Stimulated activated CD4-positive, alpha-beta T cell treated with anti-CD3 and anti-CD28 coated beads, Interleukin-4, amount 100 ng/mL, for 48 hours (primary cell): ENCODE measurements at places on chromosomes 16 and 17.
A peak's percentile ranks its signal among the peaks of the same experiment; 100 is the strongest.

GRCh38 chr17:69388822-69389442 is 25.6 kb upstream of the MAP2K6 start:
- DNase-seq: no peak

GRCh38 chr17:15261802-15262290 is 3.3 kb downstream of the PMP22 start:
- no peak for DNase-seq

GRCh38 chr17:72308744-72309385 is 188.0 kb downstream of the SOX9 start:
- DNase-seq: no peak

- no peak for DNase-seq
These were observed 1.0 kb downstream of the ITGA3 start for GRCh38 chr17:50056961-50057330.

- DNase-seq: peak; percentile 79
These were observed 49.0 kb downstream of the BCL7C start for GRCh38 chr16:30844671-30845449.

DNA sequence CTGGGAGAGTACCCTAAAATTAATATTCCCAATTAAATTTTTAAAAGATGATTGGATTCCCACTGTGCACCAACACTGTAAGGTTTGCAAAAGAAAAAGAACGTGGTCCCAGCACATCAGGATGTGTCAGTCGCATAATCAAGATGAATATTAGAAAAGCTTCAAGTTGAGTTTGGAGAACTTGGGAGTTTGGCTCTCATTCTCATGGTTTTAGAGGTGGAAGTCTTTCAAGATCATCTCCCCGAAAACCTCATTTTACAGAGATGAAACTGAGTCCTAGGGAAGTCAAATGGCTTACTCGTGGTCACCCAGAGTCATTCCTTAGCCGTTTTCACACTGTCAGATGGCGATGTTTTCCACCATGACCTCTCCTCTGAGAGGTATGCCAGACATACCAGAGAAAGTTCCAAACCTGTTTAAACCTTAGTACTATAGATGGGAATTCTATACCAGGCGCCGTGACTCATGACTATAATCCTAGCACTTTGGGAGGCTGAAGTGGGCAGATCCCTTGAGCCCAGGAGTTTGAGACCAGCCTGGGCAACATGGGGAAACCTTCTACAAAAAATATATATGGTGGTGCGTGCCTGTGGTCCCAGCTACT is 1.2 kb downstream of the SEC14L1 start:
- DNase-seq: no peak

DNA sequence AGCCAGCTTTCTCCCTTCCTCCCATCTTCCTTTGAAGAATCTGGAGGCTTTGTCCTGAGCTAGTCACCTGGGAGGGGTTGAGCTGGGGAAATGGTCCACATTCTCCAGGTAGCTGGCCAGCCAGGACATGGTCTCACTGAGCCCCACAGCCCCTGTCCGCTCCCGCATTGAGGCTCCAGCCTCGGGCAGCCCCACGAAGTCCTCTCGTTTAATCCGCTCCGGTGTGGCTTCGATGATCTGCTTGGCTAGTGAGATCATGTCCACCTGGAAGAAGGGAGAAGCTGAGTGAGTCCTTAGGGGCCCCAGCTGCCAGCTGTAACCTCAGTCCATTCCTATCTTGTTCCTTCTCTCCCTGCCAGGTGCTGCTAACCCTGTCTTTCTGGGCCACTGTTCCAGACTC is 2.7 kb upstream of the SPAG7 start:
- no peak for DNase-seq

GRCh38 chr17:34669511-34669910 is 90.1 kb downstream of the TMEM132E start:
- DNase-seq: no peak

DNA sequence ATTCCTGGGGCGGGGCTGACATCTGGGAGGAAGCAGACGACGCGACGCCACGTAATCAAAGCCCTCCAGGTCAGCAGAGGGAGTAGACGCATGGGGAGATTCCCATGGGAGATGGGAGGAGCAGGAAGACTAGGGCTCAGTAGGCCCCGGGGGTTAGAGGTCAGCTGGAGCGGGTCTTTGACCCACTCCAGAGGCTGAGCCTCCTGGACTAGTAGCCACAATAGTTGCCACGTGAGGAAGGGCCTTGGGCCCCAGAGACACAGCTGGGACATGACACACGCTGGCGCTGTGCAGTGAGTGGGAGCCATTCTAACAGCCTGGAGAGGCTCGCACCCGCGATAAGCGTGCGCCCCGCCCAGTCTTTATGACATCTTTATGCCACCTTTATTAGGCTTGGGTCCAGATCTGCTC is 95.7 kb upstream of the AMZ2 start:
- no peak for DNase-seq

GRCh38 chr17:82686366-82687324 is 11.9 kb downstream of the RAB40B start:
- DNase-seq: no peak

DNA sequence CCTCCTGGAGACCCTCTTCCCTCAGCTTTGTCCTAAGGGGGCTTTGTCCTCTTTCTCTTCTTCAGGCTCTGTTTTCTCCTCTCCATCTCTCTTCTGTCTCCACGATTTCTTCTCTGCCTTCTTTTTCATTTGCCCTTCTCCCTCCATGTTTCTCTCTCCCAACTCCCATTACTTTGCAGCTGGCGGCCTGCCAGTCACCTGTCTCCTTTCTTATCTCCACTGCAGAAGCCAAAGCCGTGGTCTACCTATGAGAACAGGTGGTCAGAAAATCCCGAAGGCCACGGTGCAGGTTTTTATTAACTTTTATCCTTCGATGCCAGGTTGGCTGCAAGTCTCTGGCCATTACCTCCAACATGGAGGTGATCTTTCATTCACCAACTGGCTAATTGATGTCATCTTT is 45.1 kb downstream of the FZD2 start:
- DNase-seq: no peak

GRCh38 chr16:67758006-67758405 is 38.9 kb upstream of the GFOD2 start:
- no peak for DNase-seq

GRCh38 chr16:84502581-84502980 is 1.9 kb downstream of the MEAK7 start:
- DNase-seq: no peak

GRCh38 chr16:19512297-19512696 is 9.6 kb downstream of the GDE1 start:
- no peak for DNase-seq

GRCh38 chr16:87541147-87541871 is 48.5 kb upstream of the ZCCHC14 start:
- no peak for DNase-seq

DNA sequence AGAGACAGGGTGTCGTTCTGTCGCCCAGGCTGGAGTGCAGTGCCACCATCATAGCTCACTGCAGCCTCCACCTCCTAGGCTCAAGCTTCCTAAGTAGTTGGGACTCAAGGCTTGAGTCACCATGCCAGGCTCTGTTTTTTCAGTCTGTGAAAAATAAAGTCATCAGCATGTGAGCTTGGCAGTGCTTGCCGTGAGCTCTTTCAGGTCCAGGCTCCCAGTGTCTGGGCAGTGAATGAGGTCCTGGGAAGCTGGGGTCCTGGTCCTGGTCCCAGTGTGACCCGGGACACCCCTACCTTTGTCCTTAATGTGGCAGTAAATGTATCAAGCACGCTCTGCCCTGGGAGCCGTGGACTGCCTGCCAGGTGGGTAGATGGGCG is 22.9 kb upstream of the RPL13 start:
- no peak for DNase-seq

- DNase-seq: no peak
These were observed 23.5 kb downstream of the ZNF750 start for GRCh38 chr17:82816358-82816757.

GRCh38 chr16:17321824-17322223 is 148.9 kb downstream of the XYLT1 start:
- no peak for DNase-seq

DNA sequence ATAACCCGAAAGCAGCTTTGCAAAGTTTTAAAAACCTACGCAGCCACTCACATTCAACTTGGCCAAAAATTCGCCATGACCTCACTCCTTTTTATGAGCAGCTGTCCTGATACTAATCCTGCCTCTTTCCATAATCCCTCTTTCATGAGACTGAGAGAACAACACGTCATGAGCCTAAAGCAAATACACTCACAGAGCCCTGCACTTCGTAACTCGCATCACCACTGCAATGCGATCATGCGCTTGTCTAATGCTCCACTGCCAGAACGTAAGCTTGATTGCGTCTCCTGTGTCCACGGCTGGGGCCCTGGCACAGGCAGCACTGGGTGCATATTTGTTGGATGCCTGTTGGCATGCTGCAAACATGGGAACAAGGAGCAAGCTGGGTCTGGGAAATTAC is 36.2 kb downstream of the CDRT4 start:
- DNase-seq: no peak

DNA sequence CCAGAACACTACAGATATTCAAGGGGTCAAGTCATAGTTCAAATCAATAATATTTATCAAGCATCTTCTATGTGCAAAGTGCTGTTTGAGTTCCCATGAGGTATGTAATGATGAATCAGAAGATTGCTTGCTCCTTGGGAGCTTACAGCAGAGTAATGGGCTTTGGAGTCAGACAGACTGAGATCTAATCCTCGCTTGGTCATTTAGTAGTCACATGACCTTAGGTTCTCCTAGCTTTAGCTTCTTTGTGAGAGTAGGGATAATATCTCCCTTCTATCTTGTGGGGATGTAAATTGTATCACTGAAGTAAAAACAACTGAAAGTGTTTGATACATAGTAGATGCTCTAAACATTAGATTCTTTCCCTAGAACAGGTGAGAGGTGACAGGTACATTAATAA is 30.1 kb downstream of the SNX11 start:
- DNase-seq: no peak

DNA sequence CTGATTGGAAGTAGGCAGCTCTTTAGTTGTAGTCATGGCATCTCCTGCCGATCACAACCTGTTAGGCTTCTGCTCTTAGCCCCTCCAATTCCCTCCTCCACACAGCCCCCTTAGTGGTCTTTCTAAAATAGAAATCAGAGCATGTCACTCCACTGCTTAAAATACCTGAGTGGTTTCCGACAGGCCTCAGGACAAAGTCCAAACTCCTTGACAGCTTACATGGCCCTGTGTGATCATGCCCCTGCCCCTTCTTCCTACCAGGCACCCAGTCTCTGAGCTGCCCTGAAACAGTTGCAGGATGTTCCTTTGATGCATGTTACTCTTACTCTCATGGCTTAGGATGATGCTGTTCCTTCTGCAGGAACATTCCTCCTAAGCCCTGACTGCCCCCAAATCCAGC is 147.3 kb downstream of the AATF start:
- DNase-seq: no peak

DNA sequence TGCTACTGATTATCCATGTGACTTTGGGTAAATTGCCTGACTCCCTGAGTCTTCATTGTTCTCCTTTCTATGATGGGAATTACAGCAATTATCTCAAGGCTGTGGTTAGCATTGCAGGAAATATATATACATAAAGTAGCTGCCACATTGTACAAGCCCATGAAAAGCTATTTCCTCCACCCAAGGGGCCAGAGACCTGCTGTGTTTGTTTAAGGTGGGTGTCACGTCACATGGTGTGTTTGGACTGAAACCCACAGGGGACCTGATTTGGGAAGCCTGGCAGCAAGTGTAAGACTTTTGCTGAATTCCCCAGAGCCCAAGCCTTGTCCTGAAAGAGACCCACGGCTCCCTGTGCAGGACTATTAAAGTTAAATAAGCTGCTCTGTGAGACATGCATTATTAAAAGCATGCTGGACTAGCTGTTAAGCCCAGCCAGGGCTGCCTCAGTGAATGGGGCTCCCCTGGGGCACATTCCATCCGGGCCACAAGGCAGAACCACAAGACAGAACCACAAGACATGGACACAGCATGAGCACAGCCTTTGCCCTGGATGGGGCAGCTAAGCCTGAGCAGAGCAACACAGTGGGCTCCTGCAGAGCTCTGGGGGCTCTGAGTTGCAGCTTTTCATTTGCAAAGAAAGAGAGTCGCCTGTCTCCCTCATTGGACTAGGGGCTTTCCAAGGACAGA is 148.9 kb downstream of the SPACA3 start:
- no peak for DNase-seq

DNA sequence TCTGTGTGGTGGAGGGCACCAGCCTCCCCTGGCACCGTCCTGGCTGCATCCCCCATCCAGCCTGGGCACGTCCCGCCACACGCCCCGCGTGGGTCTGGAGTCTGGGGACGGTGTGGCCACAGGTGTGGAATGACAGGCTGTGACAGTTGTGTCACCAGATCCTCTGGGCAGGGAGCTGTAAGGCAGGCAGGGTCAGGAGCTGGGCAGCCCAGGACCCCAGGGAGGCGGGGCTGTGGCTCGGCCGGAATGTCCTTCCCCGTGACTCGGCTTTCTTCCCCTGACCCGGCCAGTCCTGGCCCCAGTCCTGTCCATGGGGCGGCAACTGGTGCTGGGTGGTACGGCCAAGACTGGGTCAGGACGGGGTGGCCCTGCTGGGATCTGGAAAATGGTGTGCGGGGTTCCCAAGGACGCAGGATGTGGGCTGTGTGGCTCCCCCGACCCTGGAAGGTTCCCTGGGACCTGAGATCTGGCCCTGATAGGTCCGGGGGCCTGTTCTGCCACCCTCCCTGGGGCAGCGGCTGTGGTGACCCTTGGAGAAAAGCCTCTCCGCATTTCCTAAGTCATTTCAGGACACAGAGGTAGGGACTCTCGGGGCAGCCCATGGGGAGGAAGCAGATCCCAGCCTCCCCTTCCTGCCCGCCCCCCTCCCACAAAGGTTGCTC is 3.3 kb upstream of the SLC16A3 start:
- DNase-seq: no peak

DNA sequence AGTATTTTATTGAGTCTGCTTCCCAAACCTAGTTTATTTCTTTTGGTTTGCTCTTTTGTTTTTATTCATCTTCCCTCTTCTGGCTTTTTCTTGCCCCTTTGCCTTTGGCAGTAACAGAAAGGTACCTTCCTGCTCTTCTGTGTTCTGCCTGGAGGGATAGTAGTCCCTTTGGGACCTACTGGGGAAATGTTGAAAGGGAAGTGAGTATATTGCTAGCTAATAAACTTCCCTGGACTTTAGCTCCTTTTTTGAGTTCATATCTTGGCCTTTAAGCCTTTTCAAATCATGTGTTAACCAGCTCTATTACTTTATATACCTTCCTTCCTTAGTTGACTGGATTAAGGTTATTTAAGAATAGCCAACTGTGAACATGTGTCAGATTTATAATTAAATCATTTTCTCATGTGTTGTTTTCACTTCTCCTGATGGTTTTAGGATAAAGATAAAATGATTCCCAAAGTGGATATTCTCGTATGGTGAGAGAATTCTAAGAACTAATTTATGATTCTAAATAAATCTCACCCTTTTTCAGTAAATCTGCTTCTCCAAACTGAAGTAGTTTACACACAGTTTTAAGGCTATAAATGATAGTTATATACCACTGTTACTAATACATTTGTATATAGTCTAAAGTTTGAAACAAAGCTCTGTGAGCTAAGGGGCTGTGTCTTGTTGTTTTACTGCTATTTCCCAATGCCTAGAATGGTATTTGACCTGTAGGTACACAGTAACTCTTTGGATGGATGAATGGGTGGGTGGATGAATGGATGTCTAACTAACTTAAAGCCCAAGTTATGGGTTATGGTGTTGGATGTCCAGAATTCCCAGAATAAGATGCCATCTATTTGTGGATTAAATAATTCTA is 45.7 kb downstream of the OMG start:
- DNase-seq: no peak
